ENCODE measurements at places on chromosomes 3 and 15.

GRCh38 chr3:71372911-71373637 lies 210.5 kb downstream of the FOXP1 start:
- peaks cover 23% of the 10 kb centered on the region for H3K4me1 ChIP-seq
- H3K27ac ChIP-seq = no peak overlapping the region
- no peak overlapping the region for H3K4me3 ChIP-seq
- DNase-seq = no peak
- H3K27me3 ChIP-seq = no peaks in the 10 kb centered on the region

GRCh38 chr3:46656778-46657556 lies 36.5 kb downstream of the ALS2CL start:
- H3K4me1 ChIP-seq = peaks cover 56% of the 10 kb centered on the region
- no peak for DNase-seq
- no peak overlapping the region for H3K4me3 ChIP-seq
- H3K36me3 ChIP-seq = peaks cover 6% of the 10 kb centered on the region

GRCh38 chr3:44125246-44125645 lies 116.4 kb upstream of the TOPAZ1 start:
- peaks cover 28% of the 10 kb centered on the region for H3K4me1 ChIP-seq
- H3K27me3 ChIP-seq = peaks cover 15% of the 10 kb centered on the region
- H3K36me3 ChIP-seq = no peaks in the 10 kb centered on the region
- H3K4me3 ChIP-seq = no peak overlapping the region

DNA sequence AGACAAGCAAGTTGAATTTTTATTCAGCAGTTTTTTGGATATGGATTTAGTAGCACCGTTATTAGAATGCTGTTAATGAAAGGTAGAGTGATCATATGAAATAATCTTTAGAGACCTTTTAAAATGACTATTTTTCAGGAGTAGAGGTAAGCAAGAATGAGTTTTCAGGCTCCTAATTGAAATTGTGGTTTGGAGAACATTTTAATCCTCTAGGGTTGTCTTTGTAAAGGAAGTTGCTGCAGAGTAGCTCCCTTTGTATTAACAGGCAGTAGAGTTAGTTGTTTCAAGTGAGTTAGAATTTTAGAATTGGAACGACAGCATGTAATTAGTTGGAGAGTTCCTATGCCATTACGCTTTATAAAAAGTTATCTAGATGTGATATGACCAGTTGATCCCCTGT lies 27.2 kb upstream of the EDEM1 start:
- H3K4me1 ChIP-seq = peaks cover 57% of the 10 kb centered on the region
- no peaks in the 10 kb centered on the region for H3K36me3 ChIP-seq
- peak overlapping the region; percentile 50 for H3K27ac ChIP-seq
- H3K27me3 ChIP-seq = no peaks in the 10 kb centered on the region

GRCh38 chr15:60259469-60259868 lies 138.3 kb downstream of the ANXA2 start:
- H3K4me1 ChIP-seq = peaks cover 4% of the 10 kb centered on the region
- no peak overlapping the region for H3K4me3 ChIP-seq
- DNase-seq = no peak
- H3K27ac ChIP-seq = no peak overlapping the region
- H3K36me3 ChIP-seq = no peaks in the 10 kb centered on the region

DNA sequence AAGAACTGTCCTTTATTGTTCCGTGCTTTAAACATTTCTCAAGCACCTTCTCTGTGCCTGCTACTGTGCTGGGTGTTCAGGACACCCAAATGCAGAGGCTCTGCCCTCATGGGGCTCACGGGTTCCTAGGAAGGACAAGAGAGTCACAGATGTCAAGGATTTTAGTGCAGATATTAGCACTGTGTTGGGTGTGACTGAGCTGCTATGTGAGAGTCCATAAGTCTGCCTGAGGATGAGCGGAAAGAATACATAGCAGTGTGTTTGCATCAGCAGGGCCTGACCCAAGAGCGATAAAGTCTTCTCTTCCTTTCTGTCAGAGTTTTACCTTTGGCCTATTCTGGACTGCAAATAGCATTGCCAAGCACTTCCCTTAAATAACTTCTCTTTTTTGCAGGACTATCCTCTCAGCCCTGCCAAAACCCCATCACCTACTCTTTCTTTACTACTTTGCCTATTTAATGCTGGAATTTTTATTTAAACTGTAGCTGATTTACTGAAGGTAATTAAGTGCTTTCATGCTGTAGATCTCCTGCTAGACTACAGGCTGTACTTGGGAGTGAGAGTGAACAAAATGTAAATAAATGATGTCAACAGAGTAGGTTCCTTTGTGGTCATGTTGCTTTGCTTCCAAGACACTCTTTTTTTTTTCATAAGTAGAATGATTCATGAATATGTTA lies 459.4 kb upstream of the TPRG1 start:
- H3K4me1 ChIP-seq = no peaks in the 10 kb centered on the region
- no peak for DNase-seq
- H3K36me3 ChIP-seq = no peaks in the 10 kb centered on the region
- H3K27ac ChIP-seq = no peak overlapping the region

DNA sequence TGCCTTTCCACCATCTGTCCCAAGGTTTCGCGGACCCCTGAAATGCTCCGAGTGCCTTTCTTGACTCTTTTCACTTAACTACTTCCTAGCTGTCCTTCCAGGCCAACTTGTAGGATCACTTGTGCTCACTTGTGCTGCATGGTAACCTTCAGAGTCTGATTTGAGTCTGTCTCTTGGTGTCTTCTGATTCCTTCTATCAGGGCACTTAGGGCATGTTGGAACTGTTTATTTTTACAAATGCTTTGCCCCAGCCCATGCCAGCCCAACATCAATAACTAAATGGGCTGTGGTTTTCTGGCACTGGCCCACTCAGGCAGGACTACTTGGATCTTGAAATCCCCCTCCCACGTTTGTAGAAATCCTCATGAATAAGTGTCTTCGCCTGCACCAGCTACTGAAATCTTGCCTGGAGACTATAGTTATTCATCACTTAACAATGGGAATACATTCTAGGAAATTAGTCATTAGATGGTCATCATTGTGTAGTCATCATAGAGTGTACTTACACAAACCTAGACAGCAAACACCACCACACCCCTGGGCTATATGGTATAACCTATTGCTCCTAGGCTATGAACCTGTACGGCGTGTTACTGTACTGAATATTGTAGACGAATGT lies 123.1 kb upstream of the STRIT1 start:
- peaks cover 29% of the 10 kb centered on the region for H3K4me1 ChIP-seq
- H3K4me3 ChIP-seq = no peak overlapping the region
- H3K27me3 ChIP-seq = no peaks in the 10 kb centered on the region
- H3K27ac ChIP-seq = no peak overlapping the region
- DNase-seq = no peak

DNA sequence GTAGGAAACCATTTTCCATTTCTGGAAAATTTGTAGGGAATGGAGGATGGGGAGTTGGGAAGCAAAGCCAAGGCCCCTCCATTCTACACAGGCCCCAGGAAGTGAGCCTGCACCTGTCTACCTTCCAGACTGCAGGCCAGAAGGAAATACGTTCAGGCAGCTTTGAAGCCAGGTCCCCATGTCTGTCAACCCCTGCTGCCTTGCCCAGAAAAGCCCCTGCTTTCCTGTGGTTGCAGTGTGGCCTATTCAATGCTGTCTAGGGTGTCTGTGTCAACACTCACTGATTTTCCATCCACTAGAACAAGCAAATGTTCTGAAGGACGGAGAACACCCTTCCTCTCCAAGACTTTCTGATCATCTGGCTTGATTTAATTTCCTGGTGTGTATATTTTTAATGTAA lies 281.9 kb downstream of the TLE3 start:
- H3K36me3 ChIP-seq = no peaks in the 10 kb centered on the region
- H3K4me3 ChIP-seq = no peak overlapping the region
- peaks cover 8% of the 10 kb centered on the region for H3K27me3 ChIP-seq

DNA sequence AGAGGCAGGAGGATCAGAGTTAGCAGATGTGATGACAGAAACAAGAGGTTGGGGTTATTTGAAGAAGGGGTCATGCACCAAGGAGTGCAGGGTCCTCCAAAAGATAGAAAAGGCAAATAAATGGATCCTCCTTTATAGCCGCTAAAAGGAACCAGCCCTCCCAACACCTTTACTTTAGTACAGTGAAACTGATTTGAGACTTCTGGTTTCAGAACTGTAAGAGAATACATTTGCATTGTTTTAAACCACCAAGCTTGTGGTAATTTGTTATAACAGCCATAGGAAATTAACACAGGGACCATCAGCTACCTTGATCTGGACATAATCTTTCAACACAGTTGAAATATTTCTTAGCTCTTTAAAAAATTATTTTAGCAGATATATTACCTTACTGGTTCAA lies 166.6 kb downstream of the TIGIT start:
- no peak overlapping the region for H3K4me3 ChIP-seq
- no peaks in the 10 kb centered on the region for H3K36me3 ChIP-seq
- no peaks in the 10 kb centered on the region for H3K27me3 ChIP-seq
- no peak for DNase-seq
- H3K4me1 ChIP-seq = peaks cover 6% of the 10 kb centered on the region

DNA sequence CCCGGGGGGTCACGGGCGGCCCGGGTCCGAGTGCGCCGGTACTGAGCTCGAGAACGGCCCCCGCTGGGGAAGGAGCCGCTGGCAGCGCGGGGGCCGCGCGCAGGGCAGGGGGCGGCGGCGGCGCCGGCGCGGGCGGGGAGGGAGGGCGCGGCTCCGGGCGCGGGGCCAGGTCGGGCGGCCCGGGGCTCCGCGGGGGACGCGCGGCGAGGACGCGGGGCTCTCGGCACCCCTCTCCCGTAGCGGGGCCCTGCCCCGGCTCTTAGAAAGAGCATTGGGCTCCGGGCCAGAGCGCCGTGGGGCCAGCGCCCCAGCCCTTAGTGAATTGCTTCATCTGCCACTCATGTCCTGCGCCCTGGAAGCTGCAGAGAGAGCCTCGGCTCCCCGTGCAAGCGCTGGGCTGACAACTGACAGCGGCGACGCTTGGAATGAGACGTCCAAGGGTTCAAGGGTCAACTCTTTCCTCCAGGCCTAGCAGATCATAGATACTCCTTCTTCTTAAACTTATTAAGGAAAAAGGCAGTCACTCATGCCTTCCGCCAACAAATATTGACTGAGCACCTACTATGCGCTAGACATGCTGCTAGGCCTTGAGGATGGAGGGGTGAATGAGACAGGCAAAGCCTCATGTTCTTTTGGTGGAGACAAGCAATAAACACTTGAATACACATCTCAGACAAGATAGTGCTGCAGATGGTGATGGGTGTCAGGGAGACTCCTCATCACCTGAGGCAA lies 140.8 kb downstream of the SMAD6 start:
- no peak overlapping the region for H3K27ac ChIP-seq
- H3K4me3 ChIP-seq = peak overlapping the region; percentile 54
- H3K36me3 ChIP-seq = no peaks in the 10 kb centered on the region
- peak; percentile 24 for DNase-seq

DNA sequence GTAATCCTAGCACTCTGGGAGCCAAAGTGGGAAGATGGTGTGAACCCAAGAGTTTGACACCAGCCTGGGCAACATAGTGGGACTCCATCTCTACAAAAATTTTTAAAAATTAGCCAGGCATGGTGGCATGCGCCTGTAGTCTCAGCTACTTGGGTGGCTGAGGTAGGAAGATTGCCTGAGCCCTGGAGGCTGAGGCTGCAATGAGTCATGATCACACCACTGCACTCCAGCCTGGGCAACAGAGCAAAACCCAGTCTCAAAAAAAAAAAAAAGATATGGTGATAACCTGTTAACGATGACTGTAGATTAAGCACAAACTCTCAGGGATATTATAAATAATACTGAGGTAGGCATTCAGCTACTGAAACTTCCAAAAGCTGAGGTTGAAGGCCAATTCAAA lies 107.5 kb downstream of the SLC49A4 start:
- no peak overlapping the region for H3K4me3 ChIP-seq
- no peak overlapping the region for H3K27ac ChIP-seq
- no peaks in the 10 kb centered on the region for H3K36me3 ChIP-seq
- H3K4me1 ChIP-seq = peaks cover 15% of the 10 kb centered on the region
- no peak for DNase-seq

Measured in WTC11 (cell line).